ENCODE measurements at places on chromosomes 13 and 19.

- no peak for DNase-seq
Observed at GRCh38 chr13:50085063-50085462, 69.8 kb downstream of the KCNRG start.

- no peak for DNase-seq
Observed at GRCh38 chr19:13029893-13030292, 34.6 kb downstream of the NFIX start.

GRCh38 chr13:107821492-107821891, 393.8 kb downstream of the LIG4 start:
- DNase-seq = no peak

DNA sequence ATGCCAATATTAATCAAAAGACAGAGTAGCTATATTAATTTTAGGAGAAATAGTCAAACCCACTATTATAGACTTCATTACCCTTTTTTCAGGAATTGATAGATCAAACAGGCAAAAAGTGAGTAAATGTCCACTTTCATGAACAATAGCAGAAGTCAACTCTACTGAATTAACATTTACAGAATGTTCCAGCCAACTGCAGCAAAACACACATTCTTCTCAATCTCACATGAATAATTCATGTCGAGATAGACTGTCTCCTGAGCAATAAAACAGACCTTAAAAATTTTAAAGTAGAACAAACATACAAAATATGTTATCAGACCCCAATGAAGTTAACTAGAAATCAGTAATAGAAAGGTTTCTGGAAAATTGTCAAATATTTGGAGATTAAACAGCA, 118.4 kb downstream of the MYO16 start:
- DNase-seq = no peak
